Skeletal muscle cell (primary cell): ENCODE measurements at places on chromosomes 4 and X.

DNA sequence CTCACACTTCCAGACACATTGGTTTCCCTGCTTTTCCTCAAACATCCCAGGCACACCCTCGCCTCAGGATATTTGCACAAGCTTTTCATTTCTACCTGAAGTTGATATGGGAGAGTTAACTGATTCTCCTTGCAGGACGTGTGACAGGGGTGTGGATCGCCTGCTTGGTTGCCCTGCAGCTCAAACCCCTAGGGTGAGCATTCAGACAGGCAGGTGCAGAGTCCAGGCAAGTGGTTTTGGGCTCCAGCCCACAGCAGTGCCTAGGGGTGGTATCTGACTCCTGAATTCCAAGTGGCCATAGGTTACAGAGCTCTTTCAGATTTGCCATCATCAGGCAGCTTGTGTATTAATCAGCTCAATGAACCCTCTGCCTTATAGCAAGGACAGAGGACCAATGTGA, 1104.2 kb upstream of the IGFBP7 start:
- no peak for DNase-seq

GRCh38 chr4:17265139-17265538, 246.8 kb downstream of the QDPR start:
- DNase-seq, result no peak

DNA sequence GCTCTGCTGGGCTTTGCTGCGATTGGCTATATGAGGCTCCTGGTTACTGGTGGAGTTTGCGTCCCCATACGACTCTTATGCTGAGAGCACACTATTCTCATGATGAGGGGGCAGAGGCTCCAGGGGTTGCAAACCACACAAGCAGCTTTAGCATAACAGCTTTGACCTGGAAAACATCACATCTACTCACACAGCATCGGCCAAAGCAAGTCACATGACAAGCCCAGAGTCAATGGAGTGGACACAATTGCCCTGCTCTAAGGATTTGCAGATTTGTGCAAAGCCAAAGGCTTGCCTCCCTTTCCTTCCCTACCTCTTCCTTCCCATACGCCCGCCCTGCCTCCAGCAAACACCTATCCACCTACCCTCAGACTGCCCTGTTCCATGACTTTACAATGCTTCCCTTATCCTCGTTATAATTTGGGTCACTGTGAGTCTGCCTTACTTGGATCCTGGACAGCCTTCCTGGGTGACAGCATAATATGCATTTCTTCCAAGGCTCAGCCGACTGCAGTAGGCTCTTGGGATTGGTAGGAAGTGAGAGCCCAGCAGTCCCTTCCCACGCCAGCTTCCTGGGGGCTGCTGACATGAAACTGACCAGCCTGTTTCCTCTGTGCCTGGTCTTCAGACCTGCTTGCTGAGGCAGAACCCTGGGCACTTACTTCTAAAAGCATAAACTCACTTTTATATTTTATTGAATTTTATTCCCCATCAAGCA, 208.2 kb upstream of the PSAPL1 start:
- DNase-seq, result no peak

GRCh38 chrX:25650216-25650820, 487.8 kb upstream of the MAGEB18 start:
- DNase-seq, result no peak

DNA sequence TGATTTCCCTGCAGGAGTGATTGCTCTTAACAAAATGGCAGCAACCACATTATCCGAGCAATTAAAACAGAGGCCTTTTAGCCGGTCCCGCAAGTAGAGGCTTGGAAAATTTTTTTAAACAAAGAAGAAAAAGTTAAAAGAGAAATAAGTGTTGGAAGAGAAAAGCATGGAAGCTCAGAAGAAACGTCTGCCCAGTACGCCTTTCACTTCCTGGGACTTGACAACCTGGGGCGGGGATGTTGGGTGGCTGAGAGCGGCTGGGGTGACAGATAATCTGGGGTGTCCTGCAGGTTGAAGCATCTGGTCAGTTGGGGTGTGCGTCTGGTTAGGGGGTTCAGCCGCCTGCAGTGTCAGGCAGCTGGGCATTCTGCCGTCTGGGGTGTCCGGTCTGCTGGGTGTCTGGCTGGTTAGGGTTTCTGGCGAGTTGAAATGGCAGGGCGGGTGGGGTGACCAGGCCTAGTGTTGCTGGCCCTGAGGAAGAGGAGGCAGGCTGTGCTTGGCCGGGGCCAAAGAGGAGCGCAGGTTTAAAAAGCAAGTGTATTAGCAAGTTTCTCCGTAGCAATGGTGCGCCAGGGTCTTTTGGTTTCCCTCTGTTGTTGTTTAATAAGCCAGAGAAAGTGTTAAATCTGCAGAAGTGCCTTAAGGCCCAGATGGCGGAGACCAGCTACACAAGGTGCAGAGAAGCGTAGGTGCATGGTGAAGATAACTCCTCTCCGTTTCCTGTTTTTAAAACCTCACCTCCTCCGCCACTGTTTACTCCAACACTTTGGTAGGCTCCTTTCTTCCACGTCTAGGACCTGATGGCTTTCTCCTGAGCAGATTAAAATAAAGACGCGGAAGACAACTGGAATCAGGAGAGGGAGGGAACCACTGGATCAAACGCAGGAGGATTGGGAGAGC, 5.6 kb downstream of the HAND2 start:
- DNase-seq, result no peak

DNA sequence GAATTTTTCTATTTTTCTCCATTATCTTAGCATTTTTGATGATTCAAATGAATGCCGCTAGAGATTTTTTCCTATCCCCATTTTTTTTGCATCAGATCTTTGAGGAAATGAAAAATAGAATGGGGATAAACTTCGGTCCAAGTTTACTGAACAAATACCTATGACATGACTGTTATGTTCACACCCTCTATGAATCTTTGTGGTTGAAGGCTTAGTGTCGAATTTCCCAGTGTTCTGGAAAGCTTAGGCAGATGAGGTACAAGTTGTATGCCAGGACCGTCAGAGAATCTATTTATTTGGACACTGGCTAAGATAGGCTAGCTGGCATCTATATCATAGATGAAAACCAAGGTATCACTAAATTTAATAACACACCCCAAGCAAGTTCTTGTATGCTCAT, 123.4 kb downstream of the SPCS3 start:
- DNase-seq, result peak; percentile 93
